ENCODE measurements at places on chromosomes 12 and 14. TPM values are rescaled to one million over a fixed set of nuclear protein-coding genes. Genes with fewer than 3 reads are reported as not detected.

DNA sequence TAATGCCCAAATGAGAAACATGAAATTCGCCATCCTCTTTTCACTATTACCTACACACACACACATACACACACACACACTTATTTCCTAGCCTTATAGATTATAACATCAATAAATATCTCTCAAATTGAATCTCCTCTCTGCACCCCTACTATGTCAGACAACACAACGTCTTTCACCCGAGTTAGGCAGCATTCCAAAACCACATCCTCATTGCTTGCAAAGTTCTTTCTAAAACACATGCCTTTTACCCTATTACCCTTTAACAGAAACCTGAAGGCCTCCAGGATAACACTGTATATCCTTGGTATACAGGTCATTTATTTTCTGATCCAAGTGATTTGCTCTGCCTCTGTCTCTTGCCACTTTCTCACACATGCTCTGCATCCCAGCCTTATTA is 56.3 kb downstream of the KCNH5 start:
- no peaks in the 10 kb centered on the region for H3K36me3 ChIP-seq
- no peak overlapping the region for H3K27ac ChIP-seq
- no peaks in the 10 kb centered on the region for H3K4me1 ChIP-seq
- no peak overlapping the region for H3K4me3 ChIP-seq

GRCh38 chr14:31927348-31927832 is 149.7 kb upstream of the ARHGAP5 start:
- peaks cover 21% of the 10 kb centered on the region for H3K4me1 ChIP-seq
- DNase-seq, result no peak
- peak overlapping the region; percentile 79 for H3K27ac ChIP-seq
- H3K4me3 ChIP-seq, result no peak overlapping the region
- H3K36me3 ChIP-seq, result no peaks in the 10 kb centered on the region

DNA sequence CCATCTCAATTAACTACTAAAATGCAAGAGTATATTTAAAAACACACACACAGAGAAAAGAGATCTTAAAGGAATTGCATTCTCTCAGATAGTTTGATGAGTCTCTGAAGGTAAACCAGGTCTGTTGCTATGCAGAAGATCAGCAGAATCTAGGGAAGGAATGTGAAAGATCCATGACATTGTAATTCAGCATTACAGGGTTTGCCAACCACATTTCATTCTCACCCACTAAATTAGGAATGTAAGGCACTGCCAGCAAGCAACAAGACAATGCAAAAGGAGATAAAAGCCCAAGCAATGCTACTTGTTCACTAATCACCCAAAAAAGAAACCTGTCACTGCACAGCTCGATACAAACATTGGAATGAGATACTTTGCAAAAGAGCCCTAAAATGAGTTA is 106.3 kb downstream of the LRIG3 start:
- H3K27me3 ChIP-seq, result no peaks in the 10 kb centered on the region
- peaks cover 14% of the 10 kb centered on the region for H3K4me1 ChIP-seq
- no peak overlapping the region for H3K27ac ChIP-seq
- no peaks in the 10 kb centered on the region for H3K36me3 ChIP-seq
- no peak for DNase-seq

DNA sequence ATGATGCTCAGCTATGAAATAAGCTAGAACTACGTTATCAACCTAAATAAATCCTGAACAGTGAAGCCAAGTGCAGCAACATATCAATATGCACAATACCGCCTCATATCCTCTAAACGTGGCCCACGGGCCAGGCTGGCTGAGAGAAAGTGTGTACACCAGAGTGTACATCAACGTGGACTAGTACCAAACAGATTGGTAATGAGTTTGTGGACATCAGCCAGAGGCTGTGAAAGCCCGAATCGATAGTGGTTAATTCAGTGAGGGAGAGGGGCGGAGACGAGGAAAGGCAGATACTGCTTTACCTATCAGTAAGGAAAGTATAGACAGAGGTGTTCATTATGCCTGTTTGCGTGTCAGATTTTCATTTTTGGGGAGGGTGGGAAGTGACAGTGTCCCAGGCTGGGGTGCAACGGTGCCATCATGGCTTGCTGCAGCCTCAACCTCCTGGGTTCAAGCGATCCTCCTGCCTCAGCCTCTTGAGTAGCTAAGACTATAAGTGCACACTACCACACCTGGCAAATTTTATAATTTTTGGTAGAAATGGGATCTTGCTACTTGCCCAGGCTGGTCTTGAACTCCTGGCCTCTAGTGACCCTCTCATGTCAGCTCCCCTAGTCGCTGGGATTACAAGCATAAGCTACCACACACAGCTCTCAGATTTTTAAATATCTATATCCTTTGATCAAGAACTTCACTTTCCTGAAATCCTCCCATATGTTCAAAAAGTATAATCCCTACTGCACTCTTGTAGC is 50.1 kb downstream of the ANAPC7 start:
- no peak overlapping the region for H3K4me3 ChIP-seq
- H3K27ac ChIP-seq, result no peak overlapping the region
- H3K4me1 ChIP-seq, result no peaks in the 10 kb centered on the region
- DNase-seq, result peak; percentile 51

GRCh38 chr12:95146769-95147168 is 70.5 kb downstream of the FGD6 start:
- no peaks in the 10 kb centered on the region for H3K27me3 ChIP-seq
- H3K4me3 ChIP-seq, result no peak overlapping the region
- H3K36me3 ChIP-seq, result no peaks in the 10 kb centered on the region
- peaks cover 17% of the 10 kb centered on the region for H3K4me1 ChIP-seq
- no peak overlapping the region for H3K27ac ChIP-seq
- no peak for DNase-seq

Gene KLRK1
- polyA plus RNA-seq, result 2.4 TPM

DNA sequence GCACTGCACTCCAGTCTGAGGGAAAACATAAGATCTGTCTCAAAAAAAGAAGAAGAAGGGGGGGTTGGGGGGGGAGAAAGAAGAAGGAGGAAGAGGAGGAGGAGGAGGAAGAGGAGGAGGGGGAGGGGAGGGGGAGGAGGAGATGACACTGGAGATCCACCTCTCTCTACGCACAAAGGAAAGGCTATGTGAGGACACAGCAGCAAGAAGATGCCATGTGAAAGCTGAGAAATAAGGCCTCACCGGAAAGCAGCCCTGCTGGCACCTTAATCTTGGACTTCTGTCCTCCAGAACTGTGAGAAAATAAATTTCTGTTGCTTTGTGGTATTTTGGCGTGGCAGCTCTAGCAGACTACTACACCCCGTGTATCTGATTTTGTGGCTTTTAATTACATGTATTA is 477.9 kb downstream of the MED13L start:
- no peak overlapping the region for H3K4me3 ChIP-seq

Gene P2RX7
- polyA plus RNA-seq, result 0.60 TPM

Gene DIO2
- polyA plus RNA-seq, result 0.60 TPM

DNA sequence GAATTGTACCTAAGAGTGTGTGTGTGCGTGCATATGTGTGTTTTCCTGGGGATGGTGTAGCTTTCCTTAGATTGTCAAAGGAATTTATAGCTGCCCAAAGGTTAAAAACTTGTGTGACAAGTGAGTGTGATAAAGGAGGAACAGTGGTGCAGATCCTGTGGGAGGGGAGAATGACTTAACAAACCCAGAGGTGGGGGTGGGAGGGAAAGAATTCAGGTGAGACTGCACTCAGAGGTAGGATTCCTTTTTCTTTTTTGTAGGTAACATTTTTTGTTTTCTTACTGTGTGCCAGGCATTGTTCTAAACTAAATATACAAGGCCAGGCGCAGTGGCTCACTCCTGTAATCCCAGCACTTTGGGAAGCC is 45.3 kb upstream of the SINHCAF start:
- H3K4me3 ChIP-seq, result no peak overlapping the region
- no peak overlapping the region for H3K27ac ChIP-seq
- peaks cover 7% of the 10 kb centered on the region for H3K4me1 ChIP-seq
- no peaks in the 10 kb centered on the region for H3K27me3 ChIP-seq

DNA sequence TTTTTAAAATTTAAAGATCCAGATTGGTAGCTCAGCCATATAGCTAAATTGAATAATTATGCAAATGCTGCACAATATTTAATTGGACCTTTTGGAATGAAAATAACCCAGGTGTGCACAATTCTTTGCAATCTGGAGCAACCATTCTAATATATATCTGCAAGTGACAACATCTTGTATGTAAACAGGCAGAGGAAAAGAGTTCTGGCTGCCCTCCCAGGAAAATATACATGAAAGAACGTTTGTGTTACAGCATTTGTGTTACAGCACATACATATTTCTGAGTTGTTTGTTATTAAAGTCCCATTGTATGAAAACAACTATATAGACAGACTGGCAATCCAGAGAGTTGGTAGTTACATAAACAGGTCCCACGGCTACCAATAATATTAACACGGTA is 377.5 kb downstream of the DIO2 start:
- no peak overlapping the region for H3K27ac ChIP-seq
- H3K4me3 ChIP-seq, result no peak overlapping the region
- H3K4me1 ChIP-seq, result no peaks in the 10 kb centered on the region
- H3K27me3 ChIP-seq, result no peaks in the 10 kb centered on the region

Gene MNAT1
- 11.6 TPM for polyA plus RNA-seq

- H3K4me1 ChIP-seq, result peaks cover 19% of the 10 kb centered on the region
- DNase-seq, result no peak
- no peak overlapping the region for H3K27ac ChIP-seq
These were observed 269.5 kb downstream of the PAWR start for GRCh38 chr12:79421236-79421740.

Gene SLC25A47
- not detected for polyA plus RNA-seq

DNA sequence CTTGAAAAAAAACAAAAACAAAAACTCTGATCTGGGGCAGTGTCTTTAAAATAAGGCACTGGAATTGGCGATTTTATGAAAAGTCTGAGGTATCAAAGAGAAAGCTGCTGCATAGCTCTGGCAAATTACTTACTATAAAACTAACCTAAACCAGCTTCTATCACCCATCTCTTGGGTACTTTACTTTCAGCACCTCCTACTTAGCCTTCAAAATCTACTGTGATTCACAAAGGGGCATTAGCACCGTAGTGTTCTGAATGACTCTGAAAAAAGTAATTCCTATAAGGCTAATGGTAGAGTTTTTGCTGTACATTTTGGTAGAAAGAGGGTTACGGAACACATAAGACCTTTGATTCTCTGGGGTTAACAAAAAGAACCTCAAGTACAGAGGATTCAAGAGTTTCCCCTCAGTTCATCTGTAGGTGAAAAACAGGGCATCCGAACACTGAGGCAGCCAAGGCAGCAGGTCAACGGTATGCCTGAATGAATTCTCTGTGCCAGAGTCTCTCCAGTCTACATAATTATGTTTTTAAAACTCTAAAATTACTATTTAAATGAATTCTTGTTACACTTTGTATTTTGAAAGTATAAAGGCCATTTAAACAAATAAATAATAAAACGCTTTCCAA is 101.5 kb downstream of the ELK3 start:
- H3K4me1 ChIP-seq, result no peaks in the 10 kb centered on the region
- no peak overlapping the region for H3K27ac ChIP-seq
- H3K27me3 ChIP-seq, result no peaks in the 10 kb centered on the region
- H3K36me3 ChIP-seq, result no peaks in the 10 kb centered on the region
- no peak overlapping the region for H3K4me3 ChIP-seq
- no peak for DNase-seq

DNA sequence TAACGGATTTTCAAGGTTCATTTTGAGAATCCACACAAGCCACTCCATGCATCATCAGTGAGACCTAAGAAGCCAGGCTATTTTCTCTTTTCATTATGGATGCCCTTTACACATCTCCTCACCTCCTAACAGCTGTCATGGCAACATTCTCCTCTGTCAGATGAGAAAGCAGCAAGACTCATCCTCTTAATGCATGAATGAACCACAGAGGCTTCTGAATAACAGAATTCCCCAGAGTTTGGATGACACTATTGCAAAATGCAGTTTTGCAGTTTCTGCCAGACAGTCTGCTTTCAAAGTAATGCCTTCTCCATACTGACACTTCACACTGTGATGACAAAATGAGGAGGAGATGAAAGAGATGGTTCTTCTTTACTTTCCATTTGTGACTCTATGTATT is 286.7 kb upstream of the GRIP1 start:
- no peaks in the 10 kb centered on the region for H3K36me3 ChIP-seq
- H3K4me1 ChIP-seq, result no peaks in the 10 kb centered on the region
- H3K4me3 ChIP-seq, result no peak overlapping the region
- H3K27me3 ChIP-seq, result no peaks in the 10 kb centered on the region
- DNase-seq, result no peak
- no peak overlapping the region for H3K27ac ChIP-seq

GRCh38 chr14:96987086-96987474 is 189.9 kb downstream of the VRK1 start:
- DNase-seq, result no peak
- no peaks in the 10 kb centered on the region for H3K36me3 ChIP-seq
- no peak overlapping the region for H3K4me3 ChIP-seq
- H3K27me3 ChIP-seq, result no peaks in the 10 kb centered on the region

GRCh38 chr12:52710730-52711129 is 7.4 kb upstream of the KRT77 start:
- no peaks in the 10 kb centered on the region for H3K36me3 ChIP-seq
- H3K4me1 ChIP-seq, result peaks cover 7% of the 10 kb centered on the region
- peaks cover 32% of the 10 kb centered on the region for H3K27me3 ChIP-seq
- no peak overlapping the region for H3K27ac ChIP-seq
- DNase-seq, result no peak
- H3K4me3 ChIP-seq, result no peak overlapping the region

Gene GMFB
- polyA plus RNA-seq, result 72.8 TPM

GRCh38 chr12:40560848-40561247 is 131.4 kb upstream of the CNTN1 start:
- no peak for DNase-seq
- H3K27ac ChIP-seq, result no peak overlapping the region
- no peaks in the 10 kb centered on the region for H3K27me3 ChIP-seq
- no peak overlapping the region for H3K4me3 ChIP-seq
- H3K4me1 ChIP-seq, result no peaks in the 10 kb centered on the region

- no peak overlapping the region for H3K27ac ChIP-seq
- peaks cover 12% of the 10 kb centered on the region for H3K4me1 ChIP-seq
- no peak for DNase-seq
- H3K27me3 ChIP-seq, result no peaks in the 10 kb centered on the region
These were observed 140.5 kb downstream of the FOXN3 start for GRCh38 chr14:89276424-89276975.

Gene CELA1
- not detected for polyA plus RNA-seq

DNA sequence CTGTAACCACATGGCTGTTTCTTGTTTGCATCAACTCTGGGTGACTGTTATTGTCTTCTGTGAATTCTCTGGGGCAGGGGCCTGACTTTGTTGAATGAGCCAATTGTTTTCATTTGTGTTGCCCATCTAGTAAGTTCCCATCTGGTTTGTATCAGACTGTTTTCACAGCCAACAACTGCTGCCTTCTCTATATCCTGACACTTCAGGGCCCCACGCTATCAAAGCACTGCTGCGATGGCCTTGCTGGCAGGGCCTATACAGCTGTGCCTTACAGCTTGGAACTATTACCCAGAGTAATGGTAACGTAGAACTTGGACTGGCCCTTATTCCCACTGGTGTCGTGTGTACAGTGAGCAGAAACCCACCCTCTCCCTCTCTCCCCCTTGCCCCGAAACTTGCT is 104.3 kb upstream of the DACT1 start:
- no peak for DNase-seq
- no peaks in the 10 kb centered on the region for H3K27me3 ChIP-seq
- H3K4me3 ChIP-seq, result no peak overlapping the region
- H3K36me3 ChIP-seq, result no peaks in the 10 kb centered on the region
- H3K27ac ChIP-seq, result peak overlapping the region; percentile 50

Data from sigmoid colon (tissue), 7 donors.